Testis (tissue), 5 donors: ENCODE measurements at places on chromosomes 5 and 9.

DNA sequence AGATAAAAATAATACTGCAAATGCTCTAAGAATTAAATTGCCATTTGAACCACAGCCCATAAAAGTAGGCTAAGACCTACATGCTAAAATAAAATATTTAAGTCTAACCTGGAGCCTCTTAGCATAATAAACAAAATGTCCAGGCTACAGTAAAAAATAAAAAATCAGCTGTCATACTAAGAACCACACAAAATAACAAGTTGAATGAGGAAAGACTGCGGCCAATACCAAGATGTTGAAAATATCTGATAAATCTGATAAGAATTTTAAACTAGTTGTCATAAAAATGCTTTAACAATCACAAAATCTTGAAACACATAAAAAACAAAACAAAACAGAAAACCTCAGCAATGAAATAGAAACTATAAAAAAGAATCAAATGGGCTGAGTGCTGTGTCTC is 336.9 kb upstream of the MSX2 start:
- no peak for DNase-seq

- DNase-seq: peak; percentile 46
Measured at GRCh38 chr5:176530983-176531901, 6.0 kb downstream of the RNF44 start.

DNA sequence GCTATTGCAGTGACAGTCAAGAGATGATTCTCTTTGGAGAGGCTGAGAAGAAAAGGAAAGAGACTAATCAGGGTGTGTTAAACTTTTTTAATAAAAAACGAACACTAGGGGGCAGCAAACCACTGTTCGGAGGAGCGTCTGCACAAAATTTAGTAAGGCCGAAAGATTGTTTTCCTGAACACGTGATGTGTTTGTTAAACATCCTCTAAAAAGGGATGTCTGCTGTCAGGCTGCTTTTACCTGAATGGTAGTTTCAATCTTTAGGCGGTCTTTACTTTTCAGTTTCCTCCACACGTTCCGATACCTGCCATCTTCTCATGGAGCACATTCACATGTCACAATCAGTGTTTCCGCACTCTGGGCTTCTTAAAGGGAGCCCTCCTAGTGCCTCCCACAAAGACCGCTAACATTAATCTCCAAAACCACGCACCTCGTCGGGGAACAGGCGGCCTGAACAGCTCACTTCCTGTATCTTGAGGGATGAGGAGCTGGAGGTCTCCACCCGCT is 125.2 kb downstream of the GPBP1 start:
- DNase-seq: peak; percentile 31

DNA sequence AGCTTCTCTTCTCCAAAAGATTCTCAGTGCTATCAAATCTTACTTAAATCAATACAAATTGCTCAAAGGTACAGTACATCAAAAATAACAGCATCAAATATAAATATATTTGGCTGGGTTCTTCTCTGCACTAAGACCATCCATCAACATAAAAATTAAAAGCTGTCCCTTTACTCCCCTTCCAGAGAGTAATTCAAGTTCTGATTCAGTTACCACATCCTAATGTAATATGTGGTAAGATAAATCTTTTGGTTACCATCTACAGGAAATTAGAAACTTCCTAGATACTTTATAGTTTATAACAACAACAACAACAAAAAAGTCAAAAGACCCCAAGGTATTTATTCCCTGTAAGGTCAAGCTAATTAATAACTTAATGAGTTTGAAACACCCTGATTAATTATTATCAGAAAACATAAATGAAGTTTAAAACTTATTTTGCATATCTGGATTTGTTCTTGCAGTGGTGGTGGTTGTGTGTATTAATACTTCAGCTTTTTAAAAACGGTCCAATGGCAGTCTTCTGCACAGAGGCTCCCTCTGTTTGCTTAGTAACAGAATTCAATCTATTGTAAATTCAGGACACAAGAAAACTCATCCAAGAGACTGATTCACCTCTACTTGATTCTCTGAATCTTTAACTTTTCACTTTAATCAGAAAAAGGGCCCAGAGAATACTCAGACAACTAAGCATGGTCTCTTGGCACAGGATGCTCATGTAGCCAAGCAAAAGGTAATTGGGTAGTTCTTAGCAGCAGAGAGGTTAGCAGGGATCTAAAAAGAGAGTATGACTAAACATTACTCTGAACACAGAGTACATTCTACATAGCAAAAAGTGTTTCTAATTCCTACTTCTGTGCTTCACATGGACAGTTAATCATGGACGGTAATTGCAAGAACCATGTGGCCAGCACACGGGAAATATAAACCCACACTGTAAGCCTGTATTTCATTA is 20.1 kb downstream of the DIAPH1 start:
- DNase-seq: no peak
